Activated naive CD4-positive, alpha-beta T cell treated with anti-CD3 and anti-CD28 coated beads, Interleukin-2, amount 50 U/mL, for 72 hours (primary cell): ENCODE measurements at places on chromosomes 4 and X. TPM values are rescaled to one million over a fixed set of nuclear protein-coding genes. Genes with fewer than 3 reads are reported as not detected.

- no peak for DNase-seq
These were observed 39.9 kb downstream of the DCX start for GRCh38 chrX:111372086-111372485.

DNA sequence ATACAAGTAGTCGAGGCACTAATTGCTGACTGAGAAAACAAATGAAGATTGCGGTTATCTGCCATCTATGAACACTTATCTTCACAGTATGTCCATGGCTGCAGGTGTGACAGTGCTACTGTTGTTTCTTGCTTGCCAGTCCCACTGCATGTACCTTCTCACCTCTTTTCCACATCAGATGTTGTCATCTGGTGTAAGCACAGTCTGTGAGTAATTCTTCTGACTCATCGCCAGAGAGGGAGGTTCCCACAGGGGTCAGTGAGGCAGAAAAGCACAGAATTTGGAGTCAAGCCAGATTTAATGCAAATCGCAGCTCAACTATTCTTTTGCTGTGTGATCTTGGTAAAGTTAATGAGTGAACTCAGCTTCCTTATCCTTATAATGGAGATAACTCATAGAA, 144.4 kb downstream of the GLRA2 start:
- no peak for DNase-seq

- DNase-seq = no peak
These were observed 41.6 kb upstream of the TAB3 start for GRCh38 chrX:30930679-30931078.

DNA sequence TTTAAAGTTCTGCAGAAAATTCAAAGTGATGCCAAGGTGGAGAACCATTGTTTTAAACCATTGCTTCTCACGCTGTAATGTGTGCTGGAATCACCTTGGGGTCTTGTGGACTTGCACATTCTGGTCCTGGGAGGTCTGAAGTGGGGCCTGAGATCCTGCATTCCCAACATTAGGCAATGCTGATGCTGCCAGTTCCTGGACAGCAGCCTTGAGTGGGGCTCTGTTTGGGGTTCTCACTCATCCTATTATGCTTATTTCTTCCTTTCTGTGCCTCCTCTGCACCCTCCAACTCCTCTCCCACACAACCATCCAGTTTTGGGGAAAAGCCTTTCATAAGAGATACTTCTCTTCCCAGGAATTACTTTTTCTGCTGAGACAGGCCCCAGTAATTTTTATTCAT, 44.2 kb upstream of the RASSF6 start:
- no peak for DNase-seq

GRCh38 chr4:124722071-124722470, 9.5 kb upstream of the ANKRD50 start:
- DNase-seq = no peak

The FGG gene
- total RNA-seq = not detected

The FANCB gene
- total RNA-seq = 20.9 TPM
